Activated CD8-positive, alpha-beta memory T cell treated with anti-CD3 and anti-CD28 coated beads for 4 hours (primary cell): ENCODE measurements at places on chromosomes 7 and 10.

DNA sequence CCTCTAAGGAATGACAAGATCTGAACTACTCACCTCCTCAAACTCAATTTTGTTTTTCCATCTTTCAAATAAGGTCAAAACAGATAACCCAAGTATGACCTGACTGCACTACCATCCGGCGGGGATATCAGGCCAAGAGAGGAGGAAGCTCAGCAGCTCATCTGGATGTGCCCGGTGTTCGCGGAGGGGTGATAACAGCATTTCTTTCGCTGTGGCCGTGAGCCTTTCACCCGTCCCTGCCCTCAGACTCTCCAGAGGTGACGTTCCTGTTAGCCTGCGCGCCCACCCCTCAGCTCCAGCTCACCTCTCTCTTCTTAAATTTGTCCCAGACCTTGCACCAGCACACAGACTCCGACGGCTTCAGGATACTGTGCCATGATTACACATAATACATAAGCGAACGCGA is 526 bp downstream of the ZNF248 start:
- no peak for DNase-seq

GRCh38 chr7:94297397-94297838 is 97.3 kb upstream of the COL1A2 start:
- DNase-seq: no peak

GRCh38 chr7:77561352-77561751 is 24.3 kb downstream of the PTPN12 start:
- no peak for DNase-seq

DNA sequence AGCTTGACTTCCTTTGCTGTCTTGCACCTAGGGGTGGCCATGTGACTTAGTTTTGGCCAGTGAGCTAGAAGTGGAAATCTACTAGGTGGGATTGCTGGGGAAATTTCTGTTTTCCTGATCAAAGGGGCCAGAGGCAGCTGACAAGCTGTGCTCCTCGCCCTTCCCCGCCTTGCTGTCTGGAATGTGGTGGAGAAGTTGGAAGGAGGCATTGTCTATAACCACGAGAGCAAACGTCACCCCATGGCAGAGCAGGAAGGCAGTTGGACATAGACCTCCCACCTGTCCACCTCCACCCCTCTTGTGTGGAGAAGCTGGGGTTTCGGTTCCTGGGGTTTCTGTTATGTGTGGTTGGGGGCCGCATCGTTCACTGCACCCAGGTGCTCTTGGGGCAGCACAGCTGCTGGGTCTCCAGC is 7.3 kb downstream of the SFRP5 start:
- no peak for DNase-seq

DNA sequence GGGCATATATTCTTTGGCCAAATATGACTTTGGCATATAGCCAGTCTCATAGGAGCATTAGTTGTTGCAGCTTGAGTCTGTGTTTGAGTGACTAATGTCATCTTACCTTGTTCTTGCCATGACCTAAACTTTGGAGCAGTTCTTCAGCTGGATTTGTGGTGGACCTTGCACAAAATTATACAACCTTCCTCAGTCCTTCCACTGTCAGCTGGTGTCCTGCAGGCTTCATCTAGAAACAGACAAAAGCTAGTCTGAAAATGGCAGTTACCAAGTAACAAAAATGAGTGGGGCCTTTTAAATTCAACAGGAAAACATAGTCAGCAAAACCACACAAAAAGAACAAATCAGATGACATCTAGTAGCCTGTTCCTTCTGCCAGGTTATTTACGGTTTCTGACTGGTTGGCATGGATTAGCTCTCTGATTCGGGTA is 59.5 kb upstream of the HECTD2 start:
- no peak for DNase-seq

GRCh38 chr10:89114846-89115625 is 92.1 kb downstream of the CH25H start:
- DNase-seq: no peak

DNA sequence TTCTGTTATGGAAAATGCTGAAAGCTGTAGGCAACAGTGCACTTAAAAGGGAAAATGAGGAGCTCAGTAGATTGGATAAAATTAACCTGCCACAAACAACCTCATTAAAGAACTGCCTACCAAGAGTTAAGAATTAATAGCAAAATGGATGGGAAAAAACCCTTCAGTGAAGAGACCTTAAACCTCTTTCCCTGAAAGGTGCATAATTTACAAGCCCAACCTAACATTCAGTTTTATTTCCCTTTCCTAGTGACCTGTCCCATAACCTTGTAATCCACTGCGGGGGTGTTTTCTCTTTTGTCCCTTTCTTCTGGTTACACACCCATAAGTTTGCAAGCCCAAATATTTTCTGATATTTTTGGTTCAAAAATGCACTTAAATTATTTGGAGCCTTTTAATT is 21.9 kb downstream of the SKIDA1 start:
- DNase-seq: no peak

- DNase-seq: no peak
Observed at GRCh38 chr10:128537834-128538330, 411.7 kb upstream of the MKI67 start.

DNA sequence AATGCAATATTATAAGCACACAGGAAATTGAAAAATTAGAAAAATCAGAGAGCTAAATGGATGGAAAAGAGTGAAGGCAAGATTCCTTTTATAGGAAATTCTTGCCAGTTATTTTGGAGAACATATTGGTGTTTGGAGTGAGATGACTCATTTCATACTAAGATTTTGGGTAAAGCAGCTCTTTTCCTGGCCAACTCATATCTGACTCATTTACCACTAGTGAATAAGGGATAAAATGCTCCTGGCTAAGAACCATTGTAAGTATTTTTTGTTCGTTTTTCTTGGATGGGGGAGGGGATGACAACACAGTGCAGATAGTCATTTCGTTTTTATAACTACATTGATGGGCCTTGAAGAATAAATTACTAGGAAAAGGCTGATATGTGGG is 139.3 kb downstream of the TWIST1 start:
- DNase-seq: no peak

- DNase-seq: no peak
Observed at GRCh38 chr7:66687186-66687585, 53.3 kb upstream of the RABGEF1 start.

DNA sequence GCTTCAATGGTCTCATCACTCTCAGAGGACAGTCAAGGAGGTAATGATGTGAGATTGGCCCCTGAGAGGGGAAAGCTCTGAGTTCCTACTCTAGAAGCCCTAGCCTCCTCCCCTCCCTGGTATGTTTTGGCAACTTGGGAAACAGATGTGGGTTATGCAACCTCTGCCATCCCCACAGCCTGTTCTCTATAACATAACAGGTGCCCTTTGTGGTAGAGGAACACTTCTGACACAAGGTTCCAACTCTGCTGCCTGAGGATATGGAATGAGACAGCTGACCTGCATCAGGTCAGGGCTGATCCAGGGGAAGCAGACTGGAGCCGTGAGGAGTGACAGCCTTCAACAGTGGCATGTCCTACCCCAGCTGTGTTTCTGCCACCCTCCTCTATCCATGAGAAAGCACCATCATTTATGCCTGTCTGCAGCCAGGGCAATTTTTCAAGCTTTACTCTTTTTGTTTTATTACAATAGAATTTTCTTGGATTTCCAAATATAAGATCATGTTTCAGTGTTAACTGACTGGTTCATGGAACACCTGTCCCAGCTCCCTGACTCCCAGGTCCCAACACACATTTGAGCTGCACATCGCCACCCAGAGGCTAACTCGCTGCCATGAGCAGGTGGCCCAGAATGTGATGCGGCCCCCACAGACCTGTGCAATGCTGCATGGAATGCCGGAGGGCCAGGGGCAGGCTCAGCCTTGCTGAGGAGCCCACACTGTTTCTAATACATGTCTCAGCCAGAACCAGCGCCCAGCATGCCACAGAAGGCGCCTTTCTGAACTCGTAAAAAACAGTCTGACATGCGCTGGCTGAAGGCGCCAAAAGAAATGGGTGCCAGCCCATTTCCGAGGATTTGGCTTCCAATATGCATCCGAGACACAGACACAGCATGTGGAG is 124.8 kb upstream of the CHST15 start:
- DNase-seq: no peak

DNA sequence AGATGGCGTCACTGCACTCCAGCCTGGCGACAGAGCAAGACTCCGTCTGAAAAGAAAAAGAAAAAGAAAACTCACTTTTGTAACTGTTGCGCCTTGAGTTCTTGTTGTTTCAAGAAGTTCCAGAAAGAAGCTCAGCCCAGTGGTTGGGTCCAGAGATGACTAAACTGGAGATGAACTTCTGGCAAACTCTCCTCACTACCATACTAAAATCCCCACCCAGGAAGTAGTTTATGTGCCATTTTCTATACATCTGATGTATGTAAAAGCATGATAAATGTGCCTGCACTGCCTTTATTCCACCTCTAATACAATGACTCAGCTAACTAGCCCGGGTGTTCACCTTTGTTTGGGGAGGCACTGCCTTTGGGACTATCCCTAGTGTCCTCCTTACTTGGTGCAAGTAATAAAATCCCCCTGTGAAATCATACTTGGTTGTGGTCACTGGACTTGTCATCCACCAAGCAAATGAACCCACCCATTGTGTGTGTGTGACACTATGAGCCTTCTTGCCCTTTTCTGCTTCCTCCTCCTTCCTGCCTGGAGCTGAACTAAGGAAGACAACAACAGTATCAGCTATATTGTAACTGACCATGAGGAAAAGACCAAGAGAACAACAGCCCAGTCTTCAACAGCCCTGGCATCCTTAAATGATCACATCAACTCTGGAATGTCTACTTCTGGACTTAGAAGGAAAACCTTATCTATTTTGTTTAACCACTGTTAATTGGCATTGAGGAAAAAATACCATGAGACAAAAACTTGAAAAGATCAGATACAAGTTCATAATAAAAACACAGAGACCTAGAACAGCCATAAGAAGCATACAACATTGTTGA is 33.6 kb downstream of the JMJD1C start:
- DNase-seq: no peak

DNA sequence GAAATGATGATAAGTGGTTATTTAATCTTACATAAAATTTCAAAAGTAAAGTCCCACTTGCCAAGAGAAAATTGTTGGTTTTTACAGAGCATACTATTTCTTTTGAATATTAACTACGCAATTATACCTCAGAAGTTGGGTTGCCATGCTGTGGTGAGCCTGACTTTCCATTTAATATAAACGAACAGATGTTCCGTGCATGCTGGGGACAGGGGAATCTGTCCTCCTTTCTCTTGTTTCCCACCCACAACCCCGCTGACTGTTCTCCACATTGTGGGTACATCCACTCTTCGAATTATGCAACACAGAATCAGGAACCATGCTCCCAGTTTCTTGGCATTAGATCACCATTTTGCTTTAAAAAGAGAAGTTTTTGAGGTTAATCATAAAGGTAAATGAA is 29.2 kb upstream of the RTKN2 start:
- no peak for DNase-seq

- no peak for DNase-seq
Observed at GRCh38 chr10:11720260-11720741, 21.9 kb upstream of the ECHDC3 start.

- no peak for DNase-seq
Observed at GRCh38 chr7:38795593-38795992, 113.4 kb downstream of the VPS41 start.

DNA sequence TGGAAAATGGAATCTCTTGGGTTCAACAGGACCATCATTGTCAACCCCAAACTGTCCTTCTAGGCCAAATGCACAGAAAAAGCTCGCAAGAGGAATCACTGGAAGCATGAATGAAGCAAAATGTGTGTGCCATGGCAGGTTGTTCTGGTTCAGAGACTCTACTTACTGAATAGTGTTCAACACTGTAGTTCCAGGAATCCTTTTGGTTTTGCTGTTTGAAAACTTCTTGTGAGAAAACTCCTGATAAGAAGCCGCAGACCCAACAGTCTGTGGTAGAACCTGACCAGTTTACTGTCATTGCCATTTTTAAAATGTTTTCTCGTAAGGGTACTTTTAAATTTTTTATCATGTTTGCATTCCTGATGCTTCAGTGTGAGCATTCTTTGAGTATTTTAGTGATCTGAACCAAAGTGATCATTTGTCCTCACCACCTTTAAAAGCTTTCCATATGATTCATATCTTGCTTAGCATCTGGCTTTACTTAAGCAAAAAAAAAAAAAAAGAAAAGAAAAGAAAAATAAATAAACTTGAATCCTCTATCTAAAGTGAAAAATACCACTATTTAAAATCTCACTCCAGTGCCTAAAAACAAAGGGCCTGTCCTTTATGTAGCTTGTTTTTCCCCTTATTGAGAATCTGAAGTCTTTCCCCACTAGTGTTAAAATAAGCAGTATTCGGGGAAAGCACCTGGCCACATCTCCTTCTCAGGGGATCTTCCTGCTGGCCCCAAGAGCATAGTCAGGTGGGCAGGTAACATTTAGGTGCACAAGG is 92.4 kb downstream of the WNT2 start:
- DNase-seq: no peak

GRCh38 chr10:114681542-114681941 is 23.5 kb upstream of the ABLIM1 start:
- no peak for DNase-seq

DNA sequence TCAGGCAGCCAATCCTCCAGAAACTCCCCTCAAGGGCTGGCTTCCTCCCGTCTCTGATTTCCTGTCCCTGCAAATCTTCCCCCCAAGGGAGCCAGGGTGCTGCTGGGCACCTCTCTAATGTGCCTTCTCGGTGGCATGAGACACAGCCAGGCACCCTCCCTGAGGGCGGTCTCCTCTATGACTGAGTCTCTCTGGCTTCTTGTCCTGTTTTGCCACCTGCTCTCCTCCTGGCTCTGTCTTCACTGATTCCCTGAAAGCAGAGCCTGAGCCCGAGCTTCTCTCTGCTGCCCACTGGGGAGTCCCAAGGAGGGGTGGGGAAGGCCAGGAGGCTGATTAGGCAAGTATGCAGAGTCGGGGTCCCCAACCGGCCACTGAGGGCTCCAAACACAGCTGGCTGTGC is 60.4 kb upstream of the INSIG1 start:
- no peak for DNase-seq

DNA sequence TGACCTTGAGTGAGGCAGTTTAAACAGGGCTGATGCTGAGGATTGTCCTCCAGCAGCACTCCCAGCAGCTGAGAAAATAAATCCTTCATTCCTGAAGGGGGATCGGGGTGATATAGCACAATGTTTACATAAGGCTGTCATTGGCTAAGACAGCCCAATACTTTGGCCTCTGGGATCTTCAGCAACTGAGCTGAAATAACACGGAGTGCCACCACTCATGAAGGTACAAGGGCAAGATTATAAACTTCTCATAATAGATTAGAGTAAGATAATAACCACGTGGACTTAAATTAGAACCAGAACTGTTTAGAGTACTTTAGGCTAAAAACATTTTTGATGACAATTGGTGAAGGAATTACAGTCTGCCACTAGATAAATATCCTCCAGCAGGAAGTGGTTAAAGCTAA is 70.0 kb upstream of the PAPSS2 start:
- DNase-seq: no peak

DNA sequence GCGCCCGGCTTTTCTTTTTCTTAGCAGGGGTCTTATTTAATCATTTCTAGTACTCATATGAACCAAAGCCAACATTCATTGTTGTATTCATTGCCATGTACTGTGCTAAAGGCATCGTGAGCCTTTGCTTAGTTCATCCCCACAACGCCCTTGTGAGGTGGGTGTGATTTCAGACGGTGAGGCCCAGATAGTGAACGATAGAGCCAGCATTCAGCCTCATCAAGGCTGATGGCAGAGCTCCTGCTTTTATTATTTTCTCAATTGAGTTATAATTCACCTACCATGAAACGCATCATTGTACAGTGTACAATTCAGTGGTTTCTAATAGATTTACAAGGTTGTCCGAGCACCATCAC is 50.1 kb downstream of the HK1 start:
- no peak for DNase-seq
